ENCODE measurements at places on chromosomes 12 and 14.

DNA sequence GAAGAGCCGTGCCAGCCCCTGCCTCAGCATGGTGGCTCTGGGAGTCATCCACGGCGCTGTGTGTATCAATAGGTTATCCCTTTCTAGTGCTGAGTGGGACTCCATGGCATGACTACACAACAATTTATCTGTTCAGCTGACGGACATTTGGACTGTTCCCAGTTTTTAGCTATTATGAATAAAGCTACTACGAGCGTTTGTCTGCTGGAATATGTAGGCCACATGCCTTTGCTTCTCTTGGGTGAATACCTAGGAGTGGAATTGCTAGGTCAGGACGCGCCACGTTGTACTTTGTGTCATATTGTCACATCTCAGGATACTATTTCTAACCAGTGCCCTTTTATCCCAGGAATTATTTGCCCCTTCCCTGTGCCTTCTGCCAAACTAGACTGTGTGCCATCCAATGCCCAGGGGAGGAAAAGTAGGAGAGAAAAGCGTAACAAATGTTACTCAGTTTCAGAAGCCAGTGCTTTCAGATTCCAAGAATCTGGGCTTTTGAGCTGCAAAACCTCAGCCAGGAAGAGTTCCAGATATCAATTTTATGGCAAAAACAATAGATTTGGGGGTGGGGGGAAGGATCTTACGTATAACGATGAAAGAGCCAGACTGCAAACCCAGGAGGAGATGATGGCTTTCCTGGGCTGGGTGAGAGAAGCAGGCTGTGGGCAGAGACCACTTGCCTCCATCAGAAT lies 62.5 kb upstream of the NCOR2 start:
- no peak for DNase-seq

DNA sequence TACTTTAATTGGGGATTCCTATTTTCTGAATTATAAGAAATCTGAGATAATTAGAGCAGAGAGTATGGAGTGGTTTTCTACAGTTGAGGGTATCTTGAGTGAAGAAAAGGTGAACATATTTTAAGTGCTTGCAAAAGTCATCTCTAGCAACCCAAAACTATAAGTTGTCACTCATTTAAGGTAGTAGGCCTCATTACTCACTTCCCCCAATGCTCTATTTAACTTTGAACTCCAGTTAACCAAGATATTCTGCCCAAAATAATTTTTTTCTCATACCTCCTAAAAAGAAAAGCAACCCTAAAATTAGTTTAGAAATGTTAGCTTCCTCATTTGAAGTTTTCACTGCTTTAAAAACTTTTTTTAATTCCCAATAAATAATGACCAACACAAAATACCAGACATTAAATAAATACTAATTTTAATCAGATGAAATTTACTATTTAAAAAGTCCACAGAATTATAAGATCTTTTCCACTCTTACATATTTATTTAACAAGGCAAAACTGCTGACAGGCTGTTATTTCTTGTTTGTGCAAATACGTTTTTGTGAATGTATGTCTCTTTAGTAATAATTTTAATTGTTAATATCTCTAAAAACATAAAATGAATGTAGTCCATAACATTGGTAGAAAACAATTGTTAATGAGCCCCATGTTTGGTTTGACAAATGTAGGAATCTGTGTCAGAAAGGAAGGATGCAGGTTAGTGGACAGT lies 47.8 kb downstream of the VRK1 start:
- DNase-seq = no peak

DNA sequence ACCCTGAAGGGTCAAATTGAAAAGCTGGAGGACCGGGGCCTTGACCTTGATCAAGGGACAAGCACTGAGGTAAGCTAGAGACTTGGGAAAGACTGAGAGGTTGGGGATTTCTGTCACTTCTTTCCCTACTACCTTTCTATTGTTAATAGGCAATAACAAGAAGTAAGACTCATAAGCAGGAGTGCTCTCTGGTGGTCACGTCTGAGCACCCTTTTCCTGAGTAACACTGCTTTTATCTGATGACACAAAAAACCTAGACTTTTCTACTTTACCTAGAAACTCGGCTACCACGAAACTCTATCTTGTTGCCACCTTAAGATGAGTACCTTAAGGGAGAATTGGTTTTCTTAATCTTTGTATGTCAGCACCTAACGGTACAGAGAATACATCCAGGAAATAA lies 35.5 kb upstream of the PPFIBP1 start:
- DNase-seq = no peak

DNA sequence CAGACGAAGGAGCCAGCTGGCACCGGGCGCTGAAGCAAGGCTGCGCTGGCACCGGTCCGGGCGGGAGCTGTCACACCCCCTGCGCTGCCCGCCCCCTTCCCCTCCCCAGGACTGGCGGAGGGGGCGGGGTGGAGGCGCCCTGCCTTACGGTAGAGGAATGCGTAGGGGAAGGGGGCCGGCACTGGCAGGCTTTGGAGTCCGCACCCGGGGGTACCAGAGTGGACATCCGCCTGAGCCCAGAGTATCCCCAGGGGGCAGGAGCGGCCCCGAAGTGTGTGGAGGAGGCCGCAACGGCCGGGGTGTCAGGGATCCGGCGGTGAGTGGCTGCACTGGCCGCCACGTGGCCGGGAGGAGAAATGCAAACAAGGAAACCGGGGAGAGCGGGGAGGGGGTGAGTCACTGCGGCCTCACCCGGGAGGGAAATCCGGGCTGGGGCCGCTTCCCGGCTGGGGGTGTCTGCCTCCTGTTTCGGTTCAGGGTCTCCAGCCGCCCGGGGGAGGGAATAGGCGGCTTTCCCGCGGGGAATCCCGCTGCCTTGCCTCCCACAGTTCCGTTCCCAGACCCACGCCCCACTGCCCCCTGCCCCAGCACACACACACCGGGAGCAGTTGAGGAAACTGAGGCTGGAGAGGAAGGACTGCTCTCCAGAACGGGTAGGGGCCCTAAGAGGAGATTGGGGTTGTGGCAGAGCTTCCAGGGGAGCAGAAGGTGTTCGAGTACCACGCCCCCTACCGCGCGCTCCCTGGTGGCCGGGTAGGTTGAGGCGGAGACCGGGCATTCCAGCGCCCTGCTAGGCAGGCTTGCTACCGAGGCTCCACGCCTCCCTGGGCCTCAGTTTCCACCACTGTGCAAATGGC lies at the start of gene RAPGEF3:
RAPGEF3 (minus strand) TSS at position 47 of the 857 bp plus-strand sequence. CDS start 324 bp downstream, outside the sequence.
- peak; percentile 90 for DNase-seq

DNA sequence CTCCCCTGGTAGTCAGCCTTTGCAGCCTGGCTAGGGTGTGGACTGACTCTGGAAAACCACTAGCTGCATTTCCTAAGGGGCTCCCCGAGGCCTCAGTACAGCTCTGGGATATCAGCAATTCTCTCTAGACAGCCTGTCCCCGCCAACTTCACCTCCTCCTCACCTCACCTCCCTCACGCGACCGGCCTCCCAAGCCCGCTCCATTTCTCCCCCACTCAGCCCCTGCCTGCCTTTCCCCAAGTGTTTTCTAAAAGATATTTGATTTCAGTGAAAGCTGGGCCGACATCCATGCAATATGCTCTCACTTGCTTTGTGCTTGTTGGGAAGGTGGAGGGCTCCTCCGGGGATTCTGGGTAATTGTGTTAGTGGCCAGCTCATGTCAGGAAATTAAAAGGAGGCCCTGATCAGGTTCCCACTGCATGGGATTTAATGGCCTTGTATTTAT lies 91.8 kb downstream of the ESRRB start:
- no peak for DNase-seq

DNA sequence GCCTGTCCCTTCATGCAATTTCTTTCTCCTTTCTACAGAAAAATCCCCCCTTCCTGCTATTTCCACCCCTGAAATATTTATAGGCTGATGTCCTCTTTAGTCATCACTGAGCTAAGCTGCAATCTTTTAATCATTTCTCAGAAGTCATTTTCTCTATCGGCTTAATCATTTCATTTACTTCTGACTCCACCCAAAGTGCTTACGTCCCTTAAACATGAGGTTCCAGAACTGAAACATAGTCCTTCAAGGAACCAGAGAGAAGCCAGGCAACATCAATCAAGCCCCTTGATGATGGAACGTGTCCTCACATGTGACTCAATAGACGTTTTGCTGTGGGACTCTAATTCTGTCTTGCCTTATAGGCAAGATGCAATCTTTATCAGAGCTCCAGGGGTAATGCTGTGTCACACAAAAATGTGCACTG lies 148.7 kb upstream of the KRR1 start:
- DNase-seq = peak; percentile 81

DNA sequence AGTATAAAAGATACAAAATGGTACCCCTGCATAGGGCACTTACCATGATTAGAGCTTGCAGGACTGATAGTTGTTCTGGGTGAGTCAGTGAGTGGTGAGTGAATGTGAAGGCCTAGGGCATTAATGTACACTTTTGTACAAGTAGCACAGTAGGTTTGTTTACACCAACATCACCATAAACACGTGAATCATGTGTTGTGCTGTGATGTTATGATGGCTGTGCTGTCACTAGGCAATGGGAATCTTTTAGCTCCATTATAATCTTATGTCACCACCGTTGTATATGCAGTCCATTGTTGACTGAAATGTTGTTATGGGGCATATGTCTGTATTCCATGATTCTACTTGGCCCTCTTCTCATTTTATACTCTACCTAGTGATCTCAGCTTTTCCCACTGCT lies 11.8 kb downstream of the NUBPL start:
- peak; percentile 73 for DNase-seq

DNA sequence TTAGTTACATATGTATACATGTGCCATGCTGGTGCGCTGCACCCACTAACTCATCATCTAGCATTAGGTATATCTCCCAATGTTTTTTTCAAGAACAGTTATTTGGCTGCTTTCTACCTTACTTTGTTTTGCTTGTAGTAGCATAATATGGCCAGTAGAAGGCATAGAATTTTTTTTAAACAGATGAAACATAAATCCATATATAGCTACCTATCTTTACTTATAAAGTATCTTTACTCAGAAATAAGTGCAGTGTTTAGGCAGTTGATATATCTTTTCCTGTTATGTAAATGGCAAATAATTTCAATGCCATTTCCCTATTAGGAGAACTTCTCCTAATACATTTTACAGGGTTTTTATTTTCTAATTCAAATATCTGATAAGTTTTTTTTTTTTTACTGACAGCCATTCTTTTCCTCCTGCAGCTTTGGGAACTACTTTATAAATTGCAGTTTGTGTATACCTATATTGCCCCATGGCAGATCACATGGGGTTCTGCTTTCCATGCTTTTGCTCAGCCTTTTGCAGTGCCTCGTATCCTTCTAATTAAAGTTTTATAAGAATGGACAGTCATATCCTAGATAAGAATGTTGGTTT lies 143.1 kb downstream of the PCNX1 start:
- peak; percentile 32 for DNase-seq

DNA sequence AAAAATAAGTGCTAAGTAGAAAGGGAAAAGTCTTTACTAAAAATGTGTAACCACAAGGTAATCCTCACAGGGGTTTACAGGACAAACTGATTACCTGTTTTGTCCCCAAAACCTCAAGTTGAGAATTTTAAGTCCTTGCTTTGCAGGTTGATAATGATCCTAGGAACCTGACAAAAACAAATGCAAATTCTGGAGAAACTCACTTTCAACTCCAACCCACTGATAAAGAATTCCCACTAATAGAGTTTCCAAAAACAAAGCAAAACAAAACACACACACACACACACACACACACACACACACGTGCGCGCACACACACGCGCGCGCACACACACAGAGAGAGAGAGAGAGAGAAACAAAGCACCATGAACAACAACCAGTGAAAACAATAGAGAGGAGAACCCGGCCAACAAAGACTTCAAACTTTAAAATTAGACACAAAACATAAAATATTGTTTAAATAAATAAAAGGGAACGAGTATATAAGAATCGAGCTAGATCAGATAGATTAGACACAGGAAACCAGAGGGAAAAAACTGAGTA lies 187.0 kb upstream of the FOXN3 start:
- no peak for DNase-seq

DNA sequence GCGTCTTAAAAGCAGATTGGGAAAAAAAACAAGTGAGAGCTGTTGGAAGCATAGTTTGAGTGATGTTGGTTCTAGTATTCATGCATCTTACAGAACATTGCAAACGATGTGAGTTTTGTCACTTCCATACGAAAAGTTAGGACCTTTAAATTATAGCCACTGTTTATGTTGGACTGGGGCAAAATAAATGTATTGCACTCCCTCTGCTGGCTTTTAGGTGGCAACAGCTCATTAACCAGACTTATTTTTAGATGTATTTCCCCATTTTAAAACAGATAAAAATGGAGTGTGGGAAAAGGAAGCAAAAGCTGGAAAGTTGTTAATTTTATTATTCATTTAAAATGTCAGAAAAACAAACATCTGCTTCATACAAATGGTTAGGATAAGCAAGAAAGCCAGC lies 111.9 kb downstream of the LGR5 start:
- DNase-seq = peak; percentile 41

GRCh38 chr12:32201976-32202375 lies 95.3 kb downstream of the BICD1 start:
- no peak for DNase-seq

- DNase-seq = peak; percentile 74
Measured at GRCh38 chr12:22687361-22688076, 62.5 kb downstream of the ETNK1 start.

DNA sequence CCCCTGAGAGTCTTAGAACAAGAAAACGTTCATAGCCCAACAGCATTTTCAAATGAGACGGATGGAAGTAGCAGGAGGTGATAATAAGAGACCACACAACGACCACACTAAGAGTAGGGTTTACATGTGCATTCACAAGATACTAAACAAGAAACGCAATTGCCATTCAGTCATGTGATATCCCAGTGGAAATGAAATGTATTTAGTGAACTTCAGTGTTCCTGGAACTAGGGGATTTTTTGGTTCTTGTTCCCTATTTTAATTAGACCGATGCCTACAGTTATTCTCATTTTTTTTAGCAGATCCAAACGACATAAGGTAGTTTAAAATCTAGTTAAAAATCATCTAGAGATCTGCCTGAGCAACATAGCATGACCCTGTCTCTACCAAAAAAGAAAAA lies 150.0 kb downstream of the GPR65 start:
- no peak for DNase-seq

DNA sequence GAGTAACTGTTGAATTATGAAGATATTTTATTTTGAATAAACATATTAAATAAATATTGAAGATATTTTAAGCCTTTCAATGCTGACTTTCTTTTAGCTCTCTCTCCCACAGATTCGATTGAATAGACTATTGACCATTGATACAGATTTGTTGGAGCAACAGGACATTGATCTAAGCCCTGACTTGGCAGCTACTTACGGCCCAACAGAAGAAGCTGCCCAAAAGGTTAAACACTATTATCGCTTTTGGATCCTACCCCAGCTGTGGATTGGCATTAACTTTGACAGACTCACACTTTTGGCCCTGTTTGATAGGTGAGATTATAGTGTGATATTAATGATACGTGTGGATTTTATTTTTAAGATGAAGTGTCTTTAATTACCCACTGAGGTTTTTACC lies 105.6 kb downstream of the PCNX1 start:
- DNase-seq = no peak
